Astrocyte (in vitro differentiated cells and primary cell): ENCODE measurements at places on chromosomes 4 and X. TPM values are rescaled to one million over a fixed set of nuclear protein-coding genes. Genes with fewer than 3 reads are reported as not detected.

GRCh38 chr4:178316211-178316610 lies 874.0 kb upstream of the AGA start:
- no peaks in the 10 kb centered on the region for H3K36me3 ChIP-seq
- H3K4me3 ChIP-seq = no peak overlapping the region
- H3K27ac ChIP-seq = no peak overlapping the region
- H3K4me1 ChIP-seq = no peaks in the 10 kb centered on the region

DNA sequence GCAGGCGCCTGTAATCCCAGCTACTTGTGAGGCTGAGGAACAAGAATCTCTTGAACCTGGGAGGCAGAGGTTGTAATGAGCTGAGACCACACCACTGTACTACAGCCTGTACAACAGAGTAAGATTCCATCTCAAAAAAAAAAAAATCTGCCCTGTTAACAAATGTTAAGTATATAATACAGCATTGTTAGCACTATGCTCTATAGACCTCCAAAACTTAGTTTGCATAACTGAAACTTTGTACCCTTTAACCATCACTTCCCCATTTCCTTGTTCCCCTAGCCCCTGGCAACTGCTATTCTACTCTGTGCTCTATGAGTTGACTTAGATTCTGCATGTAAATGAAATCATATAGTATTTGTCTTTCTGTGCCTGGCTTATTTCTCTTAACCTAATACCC lies 76.7 kb downstream of the TAB3 start:
- H3K4me3 ChIP-seq = no peak overlapping the region
- H3K27ac ChIP-seq = no peak overlapping the region
- H3K36me3 ChIP-seq = no peaks in the 10 kb centered on the region
- no peaks in the 10 kb centered on the region for H3K4me1 ChIP-seq
- DNase-seq = no peak

The STIM2 gene
- total RNA-seq = 17.8 and 18.4 TPM in 2 replicates

The F8A2 gene
- total RNA-seq = not detected in 2 replicates

The PAGE2B gene
- total RNA-seq = not detected in 2 replicates

GRCh38 chrX:154840856-154841255 lies 6.4 kb upstream of the SMIM9 start:
- no peak overlapping the region for H3K4me3 ChIP-seq
- H3K36me3 ChIP-seq = no peaks in the 10 kb centered on the region
- no peaks in the 10 kb centered on the region for H3K4me1 ChIP-seq
- DNase-seq = peak; percentile 26

GRCh38 chr4:93960450-93960849 lies 131.9 kb downstream of the ATOH1 start:
- no peaks in the 10 kb centered on the region for H3K36me3 ChIP-seq
- DNase-seq = no peak
- H3K27me3 ChIP-seq = no peaks in the 10 kb centered on the region
- no peak overlapping the region for H3K27ac ChIP-seq
- no peaks in the 10 kb centered on the region for H3K4me1 ChIP-seq

- no peaks in the 10 kb centered on the region for H3K4me1 ChIP-seq
- H3K36me3 ChIP-seq = no peaks in the 10 kb centered on the region
- H3K4me3 ChIP-seq = no peak overlapping the region
- no peak for DNase-seq
Measured at GRCh38 chr4:175614890-175615289, 197.2 kb downstream of the GPM6A start.

DNA sequence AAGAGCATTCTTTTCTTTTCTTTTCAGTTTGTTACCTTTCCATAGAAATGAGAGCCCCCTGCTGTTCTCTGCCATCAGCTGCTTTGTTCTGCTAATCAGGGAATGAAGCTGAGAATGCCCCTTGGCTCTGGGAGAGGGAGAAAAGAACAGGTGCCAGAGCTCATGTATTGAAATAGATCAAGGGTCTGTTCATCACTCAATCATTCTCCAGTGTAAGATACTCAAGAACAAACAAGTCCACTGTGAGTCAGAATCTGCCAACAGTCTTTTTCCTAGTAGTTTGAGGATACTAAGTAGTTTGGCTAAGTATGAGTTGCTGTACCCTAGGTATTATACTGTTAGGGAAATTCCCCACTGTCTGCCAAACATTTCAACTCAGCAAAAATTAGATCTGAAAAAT lies 144.3 kb downstream of the RTL3 start:
- H3K36me3 ChIP-seq = no peaks in the 10 kb centered on the region
- no peak overlapping the region for H3K27ac ChIP-seq
- H3K27me3 ChIP-seq = no peaks in the 10 kb centered on the region
- peak; percentile 4 for DNase-seq
- H3K4me3 ChIP-seq = no peak overlapping the region
- peaks cover 2% of the 10 kb centered on the region for H3K4me1 ChIP-seq

The EPGN gene
- 0.54 and 0.77 TPM in 2 replicates for total RNA-seq

- peak overlapping the region; percentile 57 for H3K4me3 ChIP-seq
- H3K27ac ChIP-seq = no peak overlapping the region
- peaks cover 5% of the 10 kb centered on the region for H3K4me1 ChIP-seq
- no peak for DNase-seq
Measured at GRCh38 chrX:129981200-129981553, 1.3 kb upstream of the BCORL1 start.

- H3K36me3 ChIP-seq = no peaks in the 10 kb centered on the region
- H3K4me3 ChIP-seq = no peak overlapping the region
- no peaks in the 10 kb centered on the region for H3K4me1 ChIP-seq
Measured at GRCh38 chrX:13051529-13052172, 7.2 kb upstream of the FAM9C start.

DNA sequence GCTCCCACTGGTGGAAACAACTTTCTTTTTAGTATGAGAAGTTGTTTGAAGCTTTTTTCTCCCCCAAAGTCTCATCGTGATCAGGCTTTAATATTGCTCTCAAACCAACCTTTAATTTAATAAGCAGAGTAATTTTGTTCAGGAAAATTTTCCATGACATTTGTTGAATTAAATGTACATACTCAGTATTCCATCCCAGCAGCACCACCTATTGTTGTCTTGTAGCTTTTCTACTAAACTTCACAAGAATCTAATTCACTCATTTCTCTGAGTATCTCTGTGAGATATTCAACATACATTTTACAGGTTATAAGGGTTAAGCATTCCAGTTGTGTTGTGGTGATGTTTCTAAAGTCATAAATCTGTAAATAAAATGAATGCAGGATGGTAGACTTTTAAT lies 218.3 kb upstream of the HAND2 start:
- H3K36me3 ChIP-seq = no peaks in the 10 kb centered on the region
- no peak overlapping the region for H3K4me3 ChIP-seq
- DNase-seq = no peak
- no peaks in the 10 kb centered on the region for H3K4me1 ChIP-seq
- H3K27ac ChIP-seq = no peak overlapping the region
- no peaks in the 10 kb centered on the region for H3K27me3 ChIP-seq

- no peaks in the 10 kb centered on the region for H3K36me3 ChIP-seq
- no peaks in the 10 kb centered on the region for H3K27me3 ChIP-seq
- no peaks in the 10 kb centered on the region for H3K4me1 ChIP-seq
- DNase-seq = no peak
- H3K4me3 ChIP-seq = no peak overlapping the region
Measured at GRCh38 chr4:140395668-140396067, 22.2 kb downstream of the SCOC start.

The CSN1S1 gene
- not detected in 2 replicates for total RNA-seq

GRCh38 chrX:130095249-130096030 lies 14.9 kb downstream of the ELF4 start:
- no peaks in the 10 kb centered on the region for H3K4me1 ChIP-seq
- DNase-seq = no peak
- no peaks in the 10 kb centered on the region for H3K27me3 ChIP-seq
- no peak overlapping the region for H3K4me3 ChIP-seq
- H3K27ac ChIP-seq = no peak overlapping the region

- H3K36me3 ChIP-seq = no peaks in the 10 kb centered on the region
- H3K4me1 ChIP-seq = no peaks in the 10 kb centered on the region
- H3K27me3 ChIP-seq = no peaks in the 10 kb centered on the region
- DNase-seq = no peak
- no peak overlapping the region for H3K27ac ChIP-seq
Measured at GRCh38 chr4:127194281-127194680, 438.5 kb upstream of the INTU start.

- no peaks in the 10 kb centered on the region for H3K4me1 ChIP-seq
- no peak for DNase-seq
- no peaks in the 10 kb centered on the region for H3K36me3 ChIP-seq
- no peaks in the 10 kb centered on the region for H3K27me3 ChIP-seq
- H3K27ac ChIP-seq = no peak overlapping the region
Measured at GRCh38 chrX:5802391-5802790, 426.3 kb downstream of the NLGN4X start.

- H3K27me3 ChIP-seq = peaks cover 6% of the 10 kb centered on the region
- H3K4me1 ChIP-seq = peaks cover 3% of the 10 kb centered on the region
- no peak overlapping the region for H3K4me3 ChIP-seq
- peak; percentile 23 for DNase-seq
Measured at GRCh38 chr4:154622598-154622997, 10.1 kb upstream of the FGG start.

- no peaks in the 10 kb centered on the region for H3K27me3 ChIP-seq
- H3K27ac ChIP-seq = no peak overlapping the region
- H3K4me3 ChIP-seq = no peak overlapping the region
- no peak for DNase-seq
- H3K4me1 ChIP-seq = peaks cover 10% of the 10 kb centered on the region
Measured at GRCh38 chrX:47992095-47992380, 11.8 kb downstream of the ZNF182 start.

GRCh38 chr4:171785388-171785787 lies 27.8 kb upstream of the GALNTL6 start:
- no peak overlapping the region for H3K4me3 ChIP-seq
- no peak overlapping the region for H3K27ac ChIP-seq
- H3K27me3 ChIP-seq = no peaks in the 10 kb centered on the region
- DNase-seq = no peak
- H3K4me1 ChIP-seq = no peaks in the 10 kb centered on the region
- no peaks in the 10 kb centered on the region for H3K36me3 ChIP-seq

The BEX5 gene
- 1.4 and 1.6 TPM in 2 replicates for total RNA-seq

- no peak overlapping the region for H3K4me3 ChIP-seq
- H3K36me3 ChIP-seq = no peaks in the 10 kb centered on the region
- no peaks in the 10 kb centered on the region for H3K4me1 ChIP-seq
- no peaks in the 10 kb centered on the region for H3K27me3 ChIP-seq
- no peak overlapping the region for H3K27ac ChIP-seq
Measured at GRCh38 chr4:22997358-22998224, 304.9 kb downstream of the GBA3 start.

- peak; percentile 73 for DNase-seq
- peak overlapping the region; percentile 0 for H3K27ac ChIP-seq
- H3K4me1 ChIP-seq = peaks cover 12% of the 10 kb centered on the region
Measured at GRCh38 chr4:168440442-168441264, 39.6 kb downstream of the DDX60L start.

The ZBTB33 gene
- total RNA-seq = 17.4 and 19.9 TPM in 2 replicates

The BEND2 gene
- not detected in 2 replicates for total RNA-seq

The DCLK2 gene
- total RNA-seq = 6.2 and 6.9 TPM in 2 replicates

The SLC9A7 gene
- 20.8 and 21.0 TPM in 2 replicates for total RNA-seq

DNA sequence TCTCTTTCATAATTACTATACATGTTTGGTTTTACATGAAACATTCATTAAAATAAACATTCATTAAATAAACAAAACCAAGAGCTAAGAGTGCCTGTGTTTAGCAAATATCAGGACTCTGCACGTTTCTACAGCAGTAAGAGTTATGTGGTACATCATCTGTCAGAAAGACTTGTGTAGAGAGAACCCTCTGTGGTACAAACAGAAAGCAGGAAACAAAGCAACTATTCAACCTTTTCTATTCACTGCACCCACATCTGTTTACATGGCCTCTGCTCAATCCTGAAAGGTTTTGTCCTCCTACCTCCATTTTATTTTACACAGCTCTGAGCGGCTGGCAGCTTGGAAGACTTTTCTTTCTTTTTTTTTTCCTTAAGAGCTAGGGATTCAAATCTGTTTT lies 90.7 kb upstream of the PCDH18 start:
- H3K27me3 ChIP-seq = no peaks in the 10 kb centered on the region
- no peak overlapping the region for H3K27ac ChIP-seq
- H3K36me3 ChIP-seq = no peaks in the 10 kb centered on the region
- no peak for DNase-seq
- no peak overlapping the region for H3K4me3 ChIP-seq
- H3K4me1 ChIP-seq = no peaks in the 10 kb centered on the region

The DCAF12L2 gene
- 0.38 and 0.59 TPM in 2 replicates for total RNA-seq

The FGF13 gene
- 3.9 and 5.1 TPM in 2 replicates for total RNA-seq

The FANCB gene
- 1.9 and 2.8 TPM in 2 replicates for total RNA-seq

DNA sequence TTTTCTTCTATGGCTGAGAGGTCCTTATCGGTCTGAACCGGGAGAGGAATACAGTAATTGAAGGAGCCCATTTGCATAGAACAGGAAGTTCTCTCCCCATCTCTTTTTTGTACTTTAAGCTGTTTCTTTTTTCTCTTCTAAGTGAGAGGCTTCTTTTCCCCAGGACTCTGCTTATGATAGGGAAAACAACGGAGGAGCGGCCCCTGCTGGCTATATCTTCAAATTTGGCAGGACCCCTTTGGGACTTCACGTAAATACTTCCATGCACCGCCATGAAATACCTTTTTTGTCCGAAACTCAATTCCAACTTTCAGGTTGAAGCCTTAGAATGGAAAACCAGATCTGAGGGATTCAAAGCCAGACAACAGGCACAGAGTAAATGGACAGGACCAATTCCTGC lies 1153.0 kb upstream of the INTU start:
- DNase-seq = no peak
- no peaks in the 10 kb centered on the region for H3K36me3 ChIP-seq
- no peak overlapping the region for H3K27ac ChIP-seq
- H3K4me1 ChIP-seq = no peaks in the 10 kb centered on the region

DNA sequence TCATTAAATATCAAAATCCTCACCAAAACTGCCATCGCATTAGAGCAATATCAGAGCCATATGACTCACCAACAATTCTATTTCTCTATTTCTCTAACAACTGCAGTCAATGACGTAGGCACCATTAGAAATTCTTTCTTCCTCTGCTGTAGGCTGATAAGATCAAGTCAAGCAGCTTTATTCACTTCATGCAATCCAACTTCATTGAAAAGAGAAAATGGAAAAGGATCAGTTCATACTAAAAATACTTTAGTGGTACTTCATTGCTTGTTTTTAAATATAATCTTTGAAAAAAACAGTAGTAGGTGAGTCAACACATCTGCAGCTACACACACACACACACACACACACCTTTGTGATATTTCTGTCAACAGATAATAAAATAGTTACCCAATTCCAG lies 345.3 kb upstream of the TENM3 start:
- no peak overlapping the region for H3K27ac ChIP-seq
- peak; percentile 95 for DNase-seq
- H3K4me3 ChIP-seq = no peak overlapping the region
- H3K27me3 ChIP-seq = no peaks in the 10 kb centered on the region
- H3K4me1 ChIP-seq = no peaks in the 10 kb centered on the region
- no peaks in the 10 kb centered on the region for H3K36me3 ChIP-seq

DNA sequence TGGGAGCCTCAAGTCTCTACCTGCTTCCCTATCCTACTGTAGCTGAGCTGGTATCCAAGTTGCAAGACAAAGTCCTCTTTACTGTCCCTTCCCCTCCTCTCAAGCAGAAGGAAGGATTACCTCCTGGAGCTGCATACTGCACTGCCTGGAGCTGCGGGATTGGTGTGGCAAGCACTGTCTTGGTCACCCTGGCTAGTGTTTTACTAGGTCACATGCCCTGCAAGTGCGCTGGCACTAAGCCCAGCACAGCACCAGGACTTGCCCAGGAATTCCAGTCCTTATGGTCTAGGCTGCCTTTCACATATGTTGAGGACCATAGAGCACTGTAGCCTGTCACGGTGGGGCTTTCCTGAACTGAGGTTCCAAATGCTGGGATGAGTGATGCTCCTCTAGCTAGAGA lies 227.3 kb upstream of the ZC4H2 start:
- H3K4me3 ChIP-seq = no peak overlapping the region
- DNase-seq = no peak
- no peaks in the 10 kb centered on the region for H3K36me3 ChIP-seq
- H3K4me1 ChIP-seq = no peaks in the 10 kb centered on the region
- no peak overlapping the region for H3K27ac ChIP-seq

The NKX6-1 gene
- 0.14 TPM in 1 of 2 replicates, not detected in the other for total RNA-seq

GRCh38 chr4:14924076-14924811 lies 78.0 kb upstream of the CPEB2 start:
- no peaks in the 10 kb centered on the region for H3K36me3 ChIP-seq
- no peak for DNase-seq
- H3K4me3 ChIP-seq = no peak overlapping the region
- H3K4me1 ChIP-seq = no peaks in the 10 kb centered on the region
- H3K27ac ChIP-seq = no peak overlapping the region
